ENCODE measurements at places on chromosomes 6 and 20.

DNA sequence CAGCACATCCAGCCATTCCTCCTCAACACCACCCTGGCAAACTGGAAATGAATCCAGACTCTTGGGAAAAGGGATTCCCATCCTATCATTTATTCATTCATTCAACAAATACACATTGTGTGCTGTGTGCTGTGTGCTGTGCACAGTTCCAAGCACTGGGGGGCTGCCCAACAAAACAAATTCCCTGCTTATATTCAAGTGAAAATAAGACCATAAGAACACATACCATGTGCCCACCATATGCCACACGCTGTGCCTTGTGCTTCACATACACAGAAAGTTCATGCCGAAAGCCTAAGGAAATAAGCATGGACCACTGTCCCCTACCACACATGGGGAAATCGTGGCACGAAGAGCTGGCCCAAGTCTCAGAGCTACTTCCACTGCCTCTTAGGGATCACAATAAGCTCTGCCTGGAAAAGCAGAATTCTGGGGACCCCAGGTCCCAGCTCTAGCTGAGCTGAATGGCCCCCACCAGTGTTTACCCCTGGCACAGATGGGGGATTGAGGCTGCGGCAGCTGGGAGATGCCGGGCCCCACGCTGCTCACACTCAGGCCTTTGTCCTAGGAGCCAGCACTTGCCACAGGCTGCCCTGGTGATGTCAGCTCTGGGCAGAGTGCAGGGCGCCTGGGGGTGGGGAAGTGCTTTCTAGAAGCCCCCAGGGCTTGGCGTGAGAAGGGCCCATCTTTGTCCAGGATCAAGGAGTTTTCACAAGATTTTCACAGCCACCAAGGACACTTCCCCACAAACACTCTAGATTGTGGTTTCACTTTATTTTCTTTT is 99.6 kb downstream of the PREX1 start:
- no peak for DNase-seq

DNA sequence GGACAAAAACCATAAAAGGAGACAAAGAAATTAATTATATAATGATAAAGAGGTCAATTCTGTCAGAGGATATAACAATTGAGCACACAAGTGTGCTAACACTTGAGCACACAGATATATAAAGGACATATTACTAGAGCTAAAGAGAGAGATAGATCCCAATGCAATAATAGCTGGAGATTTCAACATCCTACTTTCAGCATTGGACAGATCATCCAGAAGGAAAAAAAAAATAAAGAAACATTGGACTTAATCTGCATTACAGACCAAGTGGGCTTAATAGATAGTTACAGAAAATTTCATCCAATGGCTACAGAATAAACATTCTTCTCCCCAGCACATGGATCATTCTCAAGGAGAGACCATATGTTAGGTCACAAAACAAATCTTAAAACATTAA is 9.9 kb downstream of the VNN1 start:
- DNase-seq = no peak

DNA sequence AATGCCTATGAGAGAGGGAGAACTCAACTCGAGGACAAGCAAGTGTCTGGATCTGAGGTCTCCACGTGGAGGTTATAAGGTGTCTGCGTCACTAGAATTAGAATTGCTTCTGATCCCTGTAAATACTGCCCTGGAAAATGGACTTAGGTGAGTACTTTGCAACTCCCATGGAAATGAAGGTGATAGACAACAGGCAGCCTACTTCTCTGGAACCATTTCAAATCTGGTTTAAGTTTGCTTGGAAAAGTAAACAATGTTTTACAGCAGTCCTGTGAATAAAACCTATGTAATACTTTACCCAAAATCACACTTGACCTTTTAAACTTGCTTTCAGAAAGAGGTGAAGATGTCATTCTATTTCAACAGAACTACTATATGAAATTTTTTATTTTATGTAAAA is 70.1 kb upstream of the TENT5A start:
- no peak for DNase-seq

DNA sequence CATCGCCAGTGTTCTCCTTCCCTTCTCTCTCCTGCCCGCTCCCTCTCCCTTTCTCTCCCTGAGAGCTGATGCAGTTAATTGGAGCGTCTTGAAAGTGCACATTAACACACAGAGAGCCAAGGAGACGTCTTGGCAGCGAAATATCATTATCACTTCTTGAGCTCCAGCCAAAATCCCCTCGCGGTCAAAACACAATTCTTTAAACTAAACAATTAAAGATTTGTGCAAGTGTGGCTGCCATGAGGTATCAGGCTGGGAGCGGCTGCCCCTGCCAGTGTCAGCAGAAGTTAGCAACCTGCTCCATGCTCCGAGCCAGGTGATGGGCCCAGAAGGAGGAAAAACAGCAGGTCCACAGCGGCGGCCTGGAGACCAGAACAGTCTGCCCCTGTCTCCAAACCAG is 100.9 kb upstream of the FOXP4 start:
- DNase-seq = no peak

DNA sequence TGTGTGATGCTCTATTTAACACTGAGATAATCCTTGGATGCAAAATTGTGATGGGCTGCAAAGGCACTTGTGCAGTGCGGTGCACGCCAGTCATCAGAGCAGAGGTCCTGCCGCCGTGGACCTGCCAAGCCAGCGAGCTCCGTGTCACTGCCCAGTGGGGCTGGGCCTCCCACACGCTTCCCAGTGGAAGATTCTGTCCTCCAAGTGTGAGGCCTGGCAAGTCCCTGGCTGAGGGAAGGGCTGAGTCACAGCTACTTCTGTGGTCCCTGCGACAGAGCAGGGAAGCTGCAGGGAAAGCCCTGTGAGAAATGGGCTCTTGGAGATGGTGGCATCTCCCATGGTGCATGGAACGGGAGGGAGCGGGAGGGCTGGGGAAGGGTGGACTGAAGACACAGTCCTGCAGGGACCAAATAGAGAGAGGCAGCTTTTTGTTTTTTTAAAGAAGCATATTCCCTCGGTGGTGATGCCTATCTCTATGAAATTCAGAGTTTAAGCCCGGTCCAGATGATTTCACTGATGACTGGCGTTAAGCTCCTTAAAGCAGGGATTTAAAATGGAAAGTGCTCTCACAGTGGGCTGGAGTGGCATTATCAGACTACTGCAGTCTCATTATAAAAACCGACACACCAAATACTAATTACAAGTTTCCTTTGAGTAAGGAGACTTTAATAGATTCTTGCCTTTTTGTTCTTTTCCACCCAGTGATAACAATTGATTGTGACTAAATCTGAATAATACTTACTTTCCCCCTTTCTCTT is 413.7 kb downstream of the QKI start:
- no peak for DNase-seq

- no peak for DNase-seq
These were observed 18.9 kb downstream of the MAN1A1 start for GRCh38 chr6:119330520-119331113.

- no peak for DNase-seq
These were observed 629.4 kb upstream of the FLRT3 start for GRCh38 chr20:14966808-14967207.

DNA sequence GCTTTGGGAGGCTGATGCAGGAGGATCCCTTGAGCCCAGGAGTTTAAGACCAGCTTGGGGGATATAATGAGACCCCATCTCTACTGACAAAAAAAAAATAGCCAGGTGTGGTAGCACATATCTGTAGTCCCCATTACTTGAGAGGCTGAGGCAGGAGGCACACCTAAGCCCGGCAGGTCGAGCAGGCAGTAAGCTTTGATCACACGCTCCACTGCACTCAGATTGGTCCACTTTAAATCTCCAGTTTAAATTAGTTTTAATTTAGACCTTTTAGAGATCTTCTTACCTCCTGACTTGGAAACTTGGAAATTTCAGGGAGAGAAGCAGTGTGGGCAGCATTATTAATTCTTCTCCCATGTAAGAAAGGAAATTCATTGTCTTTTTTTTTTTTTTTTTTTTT is 16.8 kb upstream of the PLCB4 start:
- no peak for DNase-seq

DNA sequence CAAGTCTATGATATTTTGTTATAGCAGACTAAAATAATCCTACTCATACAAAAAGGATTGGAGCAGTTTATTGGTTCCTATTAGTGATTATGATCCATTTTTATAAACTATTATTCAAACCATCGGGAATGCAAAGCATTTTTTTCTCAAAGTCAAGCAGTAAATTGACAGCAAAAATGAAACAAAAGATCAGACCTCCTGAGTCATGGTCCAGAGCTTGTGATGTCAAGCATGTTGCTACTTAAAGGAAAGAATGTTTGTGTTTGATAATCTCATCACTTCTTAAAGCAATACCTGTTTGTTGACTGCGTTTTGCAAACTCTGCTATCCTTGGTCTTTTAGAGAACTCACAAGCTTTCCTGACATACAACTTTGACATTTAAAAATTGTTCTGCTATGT is 204.4 kb downstream of the SAMD5 start:
- no peak for DNase-seq

DNA sequence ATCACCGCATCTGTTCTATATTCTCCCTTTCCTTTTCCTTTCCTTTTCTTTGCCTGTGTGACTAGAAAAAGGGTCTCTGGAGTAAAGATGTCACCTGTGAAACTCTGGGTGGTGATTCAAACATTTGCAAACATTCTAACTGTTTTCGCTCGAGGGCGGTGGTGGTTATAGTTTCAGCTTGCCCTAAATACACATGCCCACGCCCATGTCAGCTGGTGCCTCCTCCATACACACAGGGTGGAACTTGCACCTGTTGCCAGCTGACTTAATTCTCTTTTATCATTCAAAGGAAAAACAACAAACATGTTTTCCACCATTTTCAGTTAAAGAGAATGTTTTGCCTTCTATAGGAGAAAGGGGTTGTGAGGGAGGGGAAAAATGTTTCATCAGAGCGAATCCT is 381.9 kb upstream of the ARID1B start:
- no peak for DNase-seq

DNA sequence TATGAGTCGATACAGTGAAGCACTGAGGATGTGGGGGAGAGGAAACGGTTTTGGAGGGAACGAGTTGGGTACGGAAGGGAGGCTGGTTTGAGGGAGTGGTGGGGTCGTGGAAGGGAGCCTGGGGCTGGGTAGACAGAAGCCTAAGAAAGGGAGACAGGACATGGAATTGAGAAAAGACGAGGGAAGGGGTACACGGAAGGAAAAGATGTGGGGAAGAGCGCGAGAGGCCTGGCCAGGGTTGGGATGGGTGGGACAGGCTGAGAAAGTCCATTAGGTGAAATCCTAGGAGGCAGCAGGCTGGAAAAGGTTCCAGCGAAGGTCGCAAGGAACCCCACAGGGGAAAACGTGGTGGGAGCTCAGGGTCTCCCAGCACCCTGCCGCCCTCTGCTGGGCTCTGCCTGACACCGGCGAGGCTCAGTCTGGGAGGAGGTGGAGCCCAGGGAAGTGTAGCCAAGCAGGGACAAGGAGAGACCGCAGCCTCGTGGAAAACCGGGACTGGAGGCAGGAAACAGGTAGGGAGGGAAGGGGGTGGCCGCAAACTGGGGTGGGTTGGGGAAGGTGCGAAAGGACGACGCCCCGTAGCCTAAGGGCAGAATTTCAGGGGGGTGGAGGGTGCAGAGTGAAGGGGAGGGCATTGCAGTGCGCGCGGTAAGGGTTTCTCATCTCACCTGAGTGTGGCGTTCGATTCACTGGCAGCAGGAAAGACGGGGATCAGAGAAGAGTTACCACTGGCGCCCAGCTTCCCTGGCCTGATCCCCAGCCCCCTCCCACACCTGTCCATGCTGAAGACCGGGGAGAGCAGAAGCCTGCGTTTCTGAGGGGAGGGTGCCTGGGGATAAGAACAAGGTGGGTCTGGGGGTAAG is 4.3 kb downstream of the GABBR1 start:
- no peak for DNase-seq

GRCh38 chr20:57522380-57523140 is 2.4 kb downstream of the CTCFL start:
- no peak for DNase-seq

- no peak for DNase-seq
These were observed 589 bp downstream of the RNF5 start for GRCh38 chr6:32178547-32179440.

GRCh38 chr6:133814797-133815196 is 74.1 kb upstream of the TCF21 start:
- no peak for DNase-seq

- DNase-seq = no peak
These were observed 57.8 kb downstream of the SLC2A10 start for GRCh38 chr20:46767127-46767761.

DNA sequence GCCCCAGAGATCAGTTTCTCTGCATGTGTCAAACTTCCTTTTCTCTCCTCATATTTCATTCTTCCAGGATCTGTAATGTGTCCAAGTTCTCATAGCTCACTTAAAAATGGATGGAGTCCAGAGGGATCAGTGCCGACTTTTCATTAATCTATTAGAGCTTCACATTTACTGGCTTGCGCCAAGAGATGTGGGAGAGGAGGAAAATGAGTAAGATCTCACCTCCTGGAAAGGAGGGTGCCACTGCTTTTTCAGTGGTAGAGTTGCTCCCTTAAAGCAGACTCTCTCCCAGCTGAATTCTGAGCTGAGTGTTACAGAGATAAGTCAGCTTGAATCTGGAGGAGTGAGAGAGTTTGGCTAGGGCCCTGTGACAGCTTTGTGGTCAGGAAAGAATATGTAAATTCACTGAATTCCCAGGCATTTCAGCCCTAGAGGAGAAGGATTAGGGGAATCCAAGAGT is 175.9 kb downstream of the SOX4 start:
- no peak for DNase-seq

GRCh38 chr20:24206995-24207394 is 218.4 kb upstream of the GGTLC1 start:
- DNase-seq = no peak

DNA sequence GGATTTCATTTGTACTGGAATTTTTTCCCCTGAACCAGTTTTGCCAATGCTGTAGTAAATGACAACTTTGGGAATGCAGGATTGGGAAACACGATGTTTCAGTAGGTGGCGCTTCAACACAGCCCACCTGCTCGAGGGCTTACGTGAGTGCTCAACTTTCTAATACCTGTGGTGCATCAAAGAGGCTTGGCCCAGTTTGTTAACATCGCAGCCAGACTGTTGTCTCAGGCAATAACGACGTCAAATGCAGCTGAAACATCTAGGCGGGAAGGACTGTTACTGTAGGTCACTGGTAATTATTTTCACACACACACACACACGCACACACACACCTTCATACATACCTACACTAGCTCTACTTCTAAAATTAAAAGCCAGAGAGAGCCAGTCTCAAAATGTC is 815.5 kb upstream of the SLC35B3 start:
- DNase-seq = no peak

DNA sequence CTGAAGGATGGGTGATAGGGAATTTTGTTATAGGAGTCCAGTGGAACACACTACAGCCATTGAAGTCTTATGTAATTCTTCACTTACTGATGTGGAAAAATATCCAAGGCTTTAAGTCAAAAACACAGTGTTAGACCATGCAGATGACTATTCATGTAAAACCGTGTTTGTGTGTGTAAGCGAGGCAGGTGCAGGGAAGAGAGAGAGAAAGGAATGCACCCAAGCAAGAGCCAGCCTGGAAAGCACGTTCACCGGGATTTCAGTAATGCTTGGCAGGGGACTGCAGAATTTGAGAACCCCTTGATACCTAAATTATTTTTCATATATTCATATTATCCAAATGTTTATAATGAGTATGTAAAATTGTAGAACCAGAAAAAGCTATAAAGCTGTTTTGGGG is 17.9 kb downstream of the RALGAPA2 start:
- DNase-seq = no peak

Measured in stimulated activated CD8-positive, alpha-beta memory T cell treated with anti-CD3 and anti-CD28 coated beads, Interleukin-4, amount 100 ng/mL, for 4 hours (primary cell).